ENCODE measurements at places on chromosomes 12 and 14.

DNA sequence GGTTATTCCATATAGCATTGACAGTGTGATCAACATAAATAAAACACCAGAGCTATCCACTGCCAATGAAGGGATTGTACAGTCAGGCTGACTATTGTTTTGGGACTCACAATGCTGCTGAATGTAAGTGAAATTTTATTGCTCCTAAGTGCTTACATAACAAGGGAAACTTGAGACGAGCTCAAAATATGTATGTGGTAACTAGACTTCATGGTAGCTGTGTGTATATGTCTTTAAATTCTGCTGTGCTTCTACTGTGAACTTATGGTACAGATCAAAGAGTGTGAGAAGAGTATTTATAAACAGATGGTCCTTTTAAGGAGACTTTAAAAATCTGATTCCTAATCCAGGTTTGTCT lies 6.9 kb downstream of the FLRT2 start:
- DNase-seq = no peak

DNA sequence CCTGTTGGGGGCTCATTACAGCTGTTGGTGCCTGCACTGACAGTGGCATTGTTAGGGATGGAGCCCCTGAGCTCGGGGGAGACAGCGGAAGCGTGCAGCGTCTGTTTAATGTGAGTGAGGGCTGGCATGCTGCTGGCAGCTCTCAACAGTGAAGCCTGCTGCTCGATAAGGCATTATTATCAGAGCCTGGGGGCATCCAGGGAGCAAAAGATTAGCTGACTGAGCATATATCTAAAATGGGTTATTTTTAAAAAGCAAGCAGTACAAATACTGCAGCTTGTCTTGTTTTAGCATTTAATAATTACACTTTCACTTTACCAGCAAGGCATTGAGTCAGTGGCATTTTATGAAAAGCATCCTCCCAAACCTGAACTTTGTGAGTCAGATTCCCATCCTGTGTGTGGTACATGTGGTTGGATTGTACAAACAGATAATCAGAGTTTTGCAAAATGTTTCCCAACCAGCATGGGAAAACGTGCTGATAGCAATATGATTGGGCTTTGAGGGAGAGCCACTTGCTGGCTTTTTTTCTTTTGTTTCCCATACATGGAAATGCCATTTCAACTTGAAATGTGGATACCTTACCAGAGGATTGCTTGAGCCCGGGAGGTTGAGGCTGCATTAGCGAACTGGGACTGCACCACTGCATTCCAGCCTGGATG lies 150.8 kb downstream of the PRKCH start:
- DNase-seq = no peak

DNA sequence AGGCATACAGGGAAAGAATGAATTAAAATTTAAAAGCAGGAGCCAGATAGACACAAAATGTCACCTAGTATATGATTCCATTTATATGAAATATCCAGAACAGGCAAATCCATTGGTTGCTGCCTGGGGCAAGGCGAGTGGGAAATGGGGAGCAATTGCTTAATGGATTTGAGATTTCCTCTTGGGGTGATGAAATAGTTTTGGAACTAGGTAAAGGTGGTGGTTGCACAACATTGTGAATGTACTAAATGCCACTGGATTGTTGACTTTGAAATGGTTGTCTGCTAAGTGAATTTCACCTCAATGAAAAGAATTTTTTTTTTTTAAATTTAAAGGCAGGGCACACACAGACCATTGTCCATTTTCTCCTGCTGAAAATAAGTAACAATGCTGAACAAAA lies 61.9 kb downstream of the ABCC9 start:
- no peak for DNase-seq

DNA sequence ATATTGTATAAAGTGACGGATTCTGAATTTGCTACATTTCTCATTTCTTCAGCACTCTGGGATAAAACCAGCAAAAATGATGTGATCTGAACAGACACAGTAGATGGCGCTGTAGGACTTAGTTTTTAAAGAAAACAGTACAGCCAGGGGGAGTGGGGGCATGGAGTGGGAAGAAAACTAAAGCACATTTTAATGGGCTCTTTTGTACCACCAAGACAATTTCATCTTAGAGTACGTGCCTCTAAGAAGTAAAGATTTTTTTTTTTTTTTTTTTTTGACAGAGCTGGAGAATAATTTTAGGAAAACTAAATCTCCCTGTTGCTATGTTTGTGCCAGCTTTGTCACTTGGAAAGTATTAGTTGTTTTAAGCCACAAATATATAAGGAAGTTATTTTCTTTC lies 124.4 kb downstream of the RAD51B start:
- DNase-seq = peak; percentile 19

DNA sequence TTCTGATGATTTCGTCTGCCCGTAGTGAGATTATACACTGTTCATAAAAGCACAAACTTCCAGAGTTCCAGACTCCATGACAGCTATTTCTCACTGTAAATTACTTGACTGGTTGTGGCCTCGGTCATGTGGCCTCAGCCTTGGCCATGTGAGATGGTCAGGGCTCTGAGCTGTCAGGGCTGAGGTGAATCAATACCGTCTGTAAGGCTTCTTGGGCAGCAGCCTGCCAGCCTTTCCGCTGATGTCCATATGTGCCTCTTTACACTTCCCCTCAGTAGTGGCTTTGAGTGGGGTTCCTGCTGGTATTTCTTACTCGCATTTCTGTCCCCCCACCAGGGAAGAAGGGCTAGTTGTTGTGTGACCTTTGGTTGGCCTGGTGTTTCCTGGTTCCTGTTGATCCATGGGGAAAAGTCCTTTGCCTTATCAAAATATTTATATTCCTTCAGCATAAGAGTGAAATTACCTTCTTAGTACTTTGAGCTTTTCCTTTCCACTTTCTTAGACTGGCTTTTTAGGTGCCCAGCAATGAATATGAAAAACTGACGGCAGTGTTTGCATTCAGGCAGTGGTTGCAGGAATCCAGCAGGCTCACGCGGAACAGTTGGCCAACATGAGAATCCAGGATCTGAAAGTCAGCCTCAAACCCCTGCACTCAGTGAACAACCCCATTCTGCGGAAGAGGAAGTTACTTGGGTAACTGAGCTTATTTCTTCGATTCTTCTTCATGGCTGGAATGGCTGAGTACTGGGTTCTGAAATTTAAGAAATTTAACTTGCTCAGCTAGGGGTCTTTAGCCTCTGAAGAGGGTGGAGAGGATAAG lies 46.1 kb downstream of the MAPKAPK5 start:
- no peak for DNase-seq

DNA sequence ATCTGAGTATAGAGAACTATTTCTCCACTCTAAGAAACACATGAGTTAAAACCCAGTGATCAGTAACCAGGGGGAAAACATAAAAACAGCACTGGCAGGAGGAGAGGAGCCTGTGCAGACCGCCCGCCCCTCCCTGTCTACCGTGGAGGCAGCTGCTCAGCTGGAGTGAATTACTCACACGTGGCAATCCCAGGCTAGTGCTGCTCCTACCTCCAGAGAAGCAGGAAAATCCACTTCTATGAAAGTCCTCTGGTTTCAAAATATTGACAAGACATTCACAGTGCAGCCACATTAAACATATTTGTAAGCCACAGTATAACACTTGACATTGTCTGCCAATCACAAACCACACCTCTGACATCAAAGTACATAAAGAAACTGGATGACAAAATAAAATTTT lies 16.7 kb downstream of the TMEM132D start:
- no peak for DNase-seq

DNA sequence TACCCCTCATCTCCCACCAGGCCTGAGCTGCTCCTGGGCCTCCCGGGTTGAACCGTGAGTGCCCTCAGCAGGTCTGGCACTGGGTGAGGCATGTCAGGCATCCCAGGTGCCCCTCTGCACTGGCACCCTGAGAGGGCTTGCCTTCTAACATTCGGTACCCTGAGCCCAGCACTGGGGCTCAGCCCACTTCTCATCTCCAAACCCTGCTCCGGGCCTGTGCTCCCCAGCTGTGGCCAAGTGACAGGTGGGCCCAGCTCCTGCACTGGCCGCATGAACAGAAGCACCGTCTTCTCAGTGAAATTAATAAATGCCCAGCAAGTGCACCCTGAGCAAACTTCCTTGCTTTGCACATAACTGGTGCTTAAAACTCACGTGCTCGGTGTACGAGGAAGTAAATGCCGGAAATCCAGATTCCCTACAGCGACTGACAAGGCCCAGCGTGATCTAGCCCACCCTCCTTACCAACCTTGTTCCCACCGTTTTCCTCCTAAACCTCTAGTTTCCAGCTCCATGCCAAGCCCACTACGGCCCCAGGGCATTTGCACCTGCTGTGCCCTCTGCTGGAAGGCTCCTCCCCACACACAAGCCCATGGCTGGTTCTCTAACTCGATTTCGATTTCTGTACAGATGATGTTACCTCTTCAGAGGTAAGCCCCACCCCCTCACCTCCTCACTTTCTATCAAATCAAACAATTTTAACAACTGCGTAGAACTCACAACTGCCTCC lies 115.2 kb upstream of the NCOR2 start:
- DNase-seq = no peak

- no peak for DNase-seq
These were observed 71.1 kb downstream of the USP15 start for GRCh38 chr12:62331306-62331705.

- DNase-seq = no peak
These were observed at the start of gene ADAM20 for GRCh38 chr14:70534904-70535303. Gene ADAM20 (minus strand): TSS chr14:70535004. CDS start chr14:70524757, 10,247 bp downstream.

DNA sequence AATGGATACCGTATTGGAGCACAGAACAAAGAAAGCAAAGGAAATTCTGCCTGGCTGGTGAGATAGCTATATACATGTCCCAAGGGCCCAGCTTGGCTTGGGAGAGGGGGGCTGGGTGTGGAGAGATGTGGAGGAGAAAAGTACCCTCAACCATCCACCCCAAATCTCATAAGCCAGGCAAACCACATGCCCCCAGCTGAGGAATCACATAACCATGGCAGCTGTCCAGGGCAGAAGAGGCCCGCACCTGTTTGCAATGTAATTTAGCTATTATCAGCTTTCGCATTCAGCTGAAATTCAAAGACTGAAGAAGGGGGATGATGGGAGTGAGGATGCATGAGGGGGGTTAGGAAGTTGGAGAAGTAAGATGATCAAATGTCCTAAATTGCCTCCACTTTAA lies 196.1 kb downstream of the TBX5 start:
- DNase-seq = no peak

- no peak for DNase-seq
These were observed 439.4 kb downstream of the PCNX1 start for GRCh38 chr14:71346685-71347084.

- DNase-seq = no peak
These were observed 47.4 kb upstream of the BCL7A start for GRCh38 chr12:121974026-121974985.

- DNase-seq = no peak
These were observed 77.4 kb downstream of the FBXL14 start for GRCh38 chr12:1517007-1517406.

DNA sequence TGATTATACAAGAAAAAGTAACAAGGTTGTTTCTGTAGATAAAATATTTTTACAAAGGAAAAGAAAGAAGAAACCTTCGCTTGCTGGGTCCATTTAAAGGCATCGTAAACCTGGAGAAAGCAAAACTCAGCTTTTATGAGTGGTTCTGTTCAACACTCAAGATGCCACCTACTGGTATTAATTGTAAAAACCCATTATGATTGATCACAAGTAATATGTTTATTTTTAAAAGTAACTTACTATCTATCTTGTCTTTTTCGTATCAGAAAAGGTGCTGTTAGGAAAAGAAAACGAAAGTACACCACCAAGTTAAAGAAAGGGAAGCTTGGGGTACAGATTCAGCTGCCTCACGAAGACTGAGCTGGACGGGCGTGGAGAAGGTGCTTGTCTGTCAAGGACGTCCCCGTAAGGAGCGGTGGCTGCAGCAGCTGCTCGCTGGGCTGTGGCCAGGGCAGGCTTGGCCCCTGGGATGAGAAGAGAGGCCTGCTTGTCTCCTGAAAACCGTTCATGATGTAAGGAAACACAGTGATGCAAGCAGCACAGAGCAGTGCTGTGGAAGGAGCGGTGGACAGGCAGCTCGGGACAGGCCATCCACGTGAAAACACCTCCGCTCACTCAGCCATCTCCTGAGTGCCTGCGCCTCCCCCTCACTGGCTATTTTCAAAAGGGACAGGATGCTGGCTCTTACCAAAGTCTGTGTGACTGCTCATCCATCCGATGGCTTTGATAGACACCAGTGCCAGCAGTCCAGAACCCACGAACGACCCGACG lies 25.0 kb downstream of the SLC15A4 start:
- no peak for DNase-seq

- DNase-seq = no peak
These were observed 20.5 kb upstream of the FAM181A start for GRCh38 chr14:93906341-93907329.

DNA sequence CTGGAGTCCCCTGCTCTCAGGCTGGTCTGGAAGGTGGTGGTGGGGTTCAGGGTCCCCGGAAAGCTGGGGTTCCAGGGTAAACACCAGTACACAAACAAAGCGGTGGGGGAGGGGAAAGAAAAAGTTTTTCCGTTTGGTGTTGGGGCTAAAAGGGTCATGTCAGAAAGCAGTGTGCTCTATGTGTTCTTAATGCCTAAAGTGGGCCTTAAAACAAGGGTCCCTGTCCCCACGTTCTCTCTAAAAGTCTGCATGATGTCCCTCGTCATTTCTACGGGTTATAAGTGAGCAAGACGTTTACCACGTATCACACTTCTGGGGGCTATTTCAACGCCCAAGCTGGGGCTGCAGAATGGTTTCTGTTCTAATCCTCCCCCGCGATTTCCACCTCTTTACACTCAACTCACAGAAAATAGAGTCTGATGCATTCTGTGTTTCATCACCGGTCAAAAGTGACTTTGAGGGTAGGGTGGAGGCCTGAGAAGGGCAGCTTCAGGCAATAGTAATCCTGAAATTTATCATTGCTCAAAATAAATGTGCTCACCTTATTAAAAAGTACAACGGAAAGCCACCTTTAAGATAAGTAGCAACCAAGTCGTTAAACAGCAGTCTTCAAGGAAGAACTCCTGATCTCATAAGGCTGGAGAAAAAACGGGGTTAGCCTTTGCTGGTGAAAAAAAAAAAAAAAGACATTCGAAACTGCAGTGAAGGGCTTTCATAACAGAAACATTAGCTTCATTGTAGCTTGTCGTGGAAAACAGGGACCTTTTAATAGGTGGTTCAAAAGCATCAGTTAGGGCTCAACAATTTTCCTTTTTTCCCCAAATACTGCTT lies 63.9 kb upstream of the PTGR2 start:
- no peak for DNase-seq

- no peak for DNase-seq
These were observed 209.4 kb upstream of the PRICKLE1 start for GRCh38 chr12:42798811-42799438.

- no peak for DNase-seq
These were observed 324.1 kb upstream of the DIO3 start for GRCh38 chr14:101237252-101237616.

- DNase-seq = no peak
These were observed 14.2 kb upstream of the MYO1A start for GRCh38 chr12:57063991-57064685.
